ENCODE measurements at places on chromosomes 3 and 15. TPM values are rescaled to one million over a fixed set of nuclear protein-coding genes. Genes with fewer than 3 reads are reported as not detected.

GRCh38 chr3:14172496-14172895 is 5.9 kb downstream of the XPC start:
- DNase-seq = no peak

GRCh38 chr3:66428733-66429132 is 72.1 kb downstream of the LRIG1 start:
- DNase-seq = no peak

DNA sequence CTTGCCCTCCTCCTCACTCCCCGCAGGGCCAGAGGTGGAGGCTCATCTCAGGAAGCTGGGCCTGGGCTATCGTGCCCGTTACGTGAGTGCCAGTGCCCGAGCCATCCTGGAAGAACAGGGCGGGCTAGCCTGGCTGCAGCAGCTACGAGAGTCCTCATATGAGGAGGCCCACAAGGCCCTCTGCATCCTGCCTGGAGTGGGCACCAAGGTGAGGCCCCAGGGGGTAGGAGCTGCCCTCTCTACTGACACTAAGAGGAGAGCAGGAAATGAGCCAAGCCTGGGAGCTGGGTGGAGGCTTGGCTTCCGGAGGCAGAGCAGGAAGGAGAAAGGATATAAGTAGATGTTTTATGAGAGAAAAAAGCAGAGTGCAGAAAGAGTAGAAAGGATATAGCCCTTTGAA is 4.9 kb downstream of the OGG1 start:
- no peak for DNase-seq

DNA sequence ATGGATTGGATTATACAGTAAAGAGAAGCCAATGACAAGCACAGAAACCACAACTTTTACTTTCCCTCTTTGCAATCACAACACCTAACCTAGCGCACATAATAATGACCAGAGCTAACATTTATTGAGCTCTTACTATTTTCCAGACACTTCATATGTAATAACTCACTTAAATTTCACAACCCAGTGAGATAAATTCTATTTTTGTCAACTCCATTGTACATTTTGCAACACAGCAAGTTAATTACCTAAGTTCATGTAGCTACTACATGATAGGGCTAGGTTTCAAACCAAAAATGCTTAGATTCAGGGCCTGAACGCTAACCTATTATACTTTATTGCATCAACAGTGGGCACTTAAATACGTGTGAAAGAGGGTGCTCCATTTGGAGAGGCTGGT is 89.5 kb downstream of the GADL1 start:
- no peak for DNase-seq

DNA sequence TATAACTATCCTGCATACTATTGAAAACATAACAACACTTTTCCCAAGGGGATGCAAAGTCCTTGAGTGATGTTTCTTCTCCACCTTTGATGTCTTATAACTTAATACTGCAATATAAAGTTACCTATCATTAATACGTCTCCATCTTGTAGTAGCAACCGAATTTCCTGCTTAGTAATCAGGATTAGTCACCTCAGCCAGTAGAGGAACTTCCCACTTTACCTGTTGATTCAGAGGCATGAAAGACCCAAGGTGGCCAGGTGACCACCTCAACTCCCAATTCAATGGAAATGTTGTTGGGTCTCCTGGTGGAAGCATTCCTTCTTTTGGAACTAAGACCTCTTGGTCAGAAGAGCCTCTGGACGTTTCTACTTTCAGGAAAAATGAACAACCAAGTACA is 3.5 kb upstream of the TMCC1 start:
- no peak for DNase-seq

- no peak for DNase-seq
Measured at GRCh38 chr3:62875558-62876002, 364 bp upstream of the CADPS start.

- DNase-seq = no peak
Measured at GRCh38 chr15:100944244-100944895, 25.2 kb downstream of the LRRK1 start.

DNA sequence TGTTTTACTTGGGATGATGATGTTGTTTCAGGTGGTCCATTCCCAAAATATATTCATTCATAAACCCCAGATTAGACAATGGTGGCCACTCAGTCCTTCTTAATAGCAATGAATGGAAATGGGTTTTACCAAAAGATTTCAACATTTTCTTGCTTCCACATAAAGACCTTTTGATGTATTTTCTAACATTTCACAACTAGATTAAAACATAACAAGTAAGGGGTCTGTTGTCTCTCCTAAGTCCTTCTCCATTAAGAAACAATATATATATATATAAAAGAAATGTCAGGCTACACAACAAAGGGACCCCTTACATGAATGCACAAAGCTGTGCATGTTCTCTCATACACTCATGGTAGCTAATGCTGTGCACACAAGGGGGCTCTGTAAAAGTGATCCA is 176.4 kb downstream of the ANXA2 start:
- no peak for DNase-seq

DNA sequence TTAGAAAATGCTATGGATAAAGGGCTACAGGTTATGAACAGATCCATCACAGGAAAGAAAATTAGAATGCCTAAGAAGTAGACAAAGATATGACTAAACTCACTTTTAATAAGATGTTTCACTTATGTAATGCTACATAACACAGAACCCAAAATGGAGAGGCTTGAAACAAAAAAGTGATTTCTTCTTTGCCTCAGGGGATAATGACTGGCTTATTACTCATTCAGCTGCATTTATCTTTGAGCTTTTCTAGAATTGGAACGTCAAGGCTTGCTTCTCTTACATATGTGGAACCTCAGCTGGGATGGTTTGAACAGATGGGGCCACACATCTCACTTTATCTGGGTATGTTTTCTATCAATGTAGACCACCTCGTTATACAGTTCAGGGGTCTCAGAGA is 120.6 kb upstream of the EPHA3 start:
- DNase-seq = no peak

- no peak for DNase-seq
Measured at GRCh38 chr3:52225452-52226228, at the start of gene TLR9. Gene TLR9 (minus strand): TSS chr3:52225645. CDS start chr3:52225529, 116 bp downstream.

- DNase-seq = no peak
Measured at GRCh38 chr3:45777111-45777745, 19.1 kb downstream of the SLC6A20 start.

DNA sequence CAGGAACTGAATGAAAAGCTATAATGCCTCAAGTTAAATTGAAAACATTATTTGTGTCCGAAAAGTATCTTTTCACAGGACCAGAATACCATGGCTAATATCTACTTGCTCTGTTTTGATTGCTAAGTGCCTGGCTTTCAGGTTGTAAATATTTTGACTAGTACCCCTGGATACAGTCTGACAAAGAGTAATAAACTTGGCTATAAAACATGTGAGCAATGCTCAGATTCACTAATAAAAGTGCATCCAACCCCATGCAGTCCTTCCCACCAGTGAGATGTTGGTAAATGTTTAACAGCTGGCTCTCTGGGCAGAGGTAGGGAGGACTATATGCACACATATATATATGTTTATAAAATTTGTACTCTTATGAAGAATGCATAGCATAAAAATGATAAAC is 281.8 kb upstream of the TGFBR2 start:
- DNase-seq = no peak

DNA sequence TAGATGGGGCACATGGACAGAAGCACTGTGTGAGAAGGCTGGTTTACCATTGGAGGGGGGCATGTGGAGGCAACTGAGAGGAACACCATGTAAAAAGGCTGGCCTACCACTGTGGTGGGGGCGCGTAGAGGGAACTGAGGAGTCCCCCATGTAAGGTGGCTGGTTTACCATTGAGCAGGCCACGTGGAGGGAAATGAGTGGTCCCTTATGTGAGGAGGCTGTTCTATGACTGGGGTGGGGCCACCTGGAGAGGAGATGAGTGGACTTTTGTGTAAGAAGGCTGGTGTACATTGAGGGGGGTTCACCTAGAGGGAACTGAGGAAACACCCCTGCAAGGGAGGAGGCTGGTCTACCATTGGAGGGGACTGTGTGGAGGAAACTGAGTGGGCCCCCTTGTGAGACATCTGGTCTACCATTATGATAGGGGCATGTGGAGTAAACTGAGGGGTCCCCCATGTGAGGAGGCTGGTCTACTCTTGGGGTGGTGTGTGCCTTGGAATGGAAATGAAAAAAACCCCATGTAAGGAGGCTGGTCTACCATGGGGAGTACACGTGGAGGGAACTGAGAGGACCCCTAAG is 156.9 kb downstream of the FBLN2 start:
- DNase-seq = no peak

DNA sequence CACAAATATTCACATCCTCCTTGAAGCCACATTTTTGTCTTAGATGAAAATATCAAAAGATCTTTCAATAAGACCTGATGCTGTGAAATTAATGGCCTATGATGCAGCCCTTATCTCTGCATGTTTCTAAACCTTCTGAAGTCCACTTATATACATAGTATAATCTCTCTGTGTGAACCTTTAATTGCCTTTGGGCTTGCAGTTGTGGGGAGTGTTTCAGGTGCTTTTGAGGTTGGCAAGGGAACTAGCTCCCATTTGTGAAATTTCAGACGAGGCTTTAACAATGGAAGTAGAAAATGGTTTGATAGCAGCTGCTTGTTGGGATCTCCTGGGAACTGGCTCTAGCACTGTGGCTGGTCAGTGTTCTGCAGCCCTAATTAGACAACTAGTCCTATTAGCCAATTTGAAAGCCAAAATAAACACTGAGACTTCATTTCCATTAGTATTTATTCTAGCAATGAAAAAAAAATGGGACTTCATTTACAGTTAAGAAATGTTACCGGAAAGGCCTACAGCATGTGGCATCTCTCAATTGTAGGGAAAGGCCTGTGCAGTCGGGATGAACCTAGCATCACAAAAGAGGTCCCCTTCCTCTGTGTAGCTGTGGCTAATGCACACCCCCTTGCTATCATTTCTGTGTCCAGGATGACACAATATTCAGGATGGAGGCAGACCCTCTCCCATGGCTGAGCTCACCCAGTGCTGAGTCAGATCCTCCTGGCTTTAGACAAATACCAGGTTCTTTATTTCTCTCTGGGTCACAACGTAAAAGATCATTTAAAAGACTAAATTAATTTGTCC is 140.7 kb upstream of the TRIM42 start:
- DNase-seq = no peak

GRCh38 chr3:87090631-87091030 is 99.7 kb upstream of the VGLL3 start:
- no peak for DNase-seq

- DNase-seq = peak; percentile 2
Measured at GRCh38 chr15:31270767-31271166, 55.9 kb upstream of the KLF13 start.

GRCh38 chr15:92095693-92096092 is 242.2 kb downstream of the SLCO3A1 start:
- DNase-seq = peak; percentile 26

- no peak for DNase-seq
Measured at GRCh38 chr15:42549032-42549491, 424 bp downstream of the HAUS2 start.

DNA sequence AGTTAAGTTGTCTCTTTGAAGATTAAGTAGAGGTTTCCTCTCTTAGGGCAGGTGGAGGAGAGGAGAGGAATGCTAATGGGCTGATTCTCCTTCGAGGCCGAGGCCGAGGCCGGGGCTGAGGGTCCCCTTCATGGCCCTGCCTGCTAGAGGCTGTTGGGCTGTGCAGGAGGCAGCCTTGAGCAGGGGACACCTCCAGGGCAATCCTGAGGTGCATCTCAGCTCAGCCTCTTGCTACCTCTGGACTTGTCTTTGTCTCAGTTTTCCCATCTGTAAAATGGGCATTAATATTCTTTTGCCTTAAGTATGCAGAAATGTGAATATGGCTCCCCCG is 97.7 kb upstream of the PRR20G start:
- no peak for DNase-seq

GRCh38 chr3:38374221-38374620 is 27.6 kb downstream of the XYLB start:
- peak; percentile 63 for DNase-seq

DNA sequence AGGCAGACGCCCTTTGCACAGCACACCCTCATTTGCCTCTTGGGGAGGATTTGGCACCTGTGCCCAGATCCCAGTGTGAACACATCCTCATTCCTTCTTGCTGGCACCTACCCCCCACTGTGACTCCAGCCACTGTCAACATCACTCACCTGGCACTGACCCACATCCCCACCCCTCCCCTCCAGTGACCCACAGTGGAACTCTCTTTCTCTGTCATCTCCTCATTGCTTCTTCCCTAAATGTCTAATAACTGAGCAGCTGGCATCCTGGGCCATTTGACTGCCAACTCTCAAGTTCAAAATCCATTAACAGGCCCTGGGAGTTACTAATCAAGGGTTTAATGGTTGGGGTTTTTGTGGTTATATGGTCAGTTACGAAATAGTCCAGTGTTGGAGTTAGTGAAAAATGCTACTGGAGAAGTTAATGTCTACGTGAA is 14.4 kb downstream of the SNAPC5 start:
- DNase-seq = no peak

DNA sequence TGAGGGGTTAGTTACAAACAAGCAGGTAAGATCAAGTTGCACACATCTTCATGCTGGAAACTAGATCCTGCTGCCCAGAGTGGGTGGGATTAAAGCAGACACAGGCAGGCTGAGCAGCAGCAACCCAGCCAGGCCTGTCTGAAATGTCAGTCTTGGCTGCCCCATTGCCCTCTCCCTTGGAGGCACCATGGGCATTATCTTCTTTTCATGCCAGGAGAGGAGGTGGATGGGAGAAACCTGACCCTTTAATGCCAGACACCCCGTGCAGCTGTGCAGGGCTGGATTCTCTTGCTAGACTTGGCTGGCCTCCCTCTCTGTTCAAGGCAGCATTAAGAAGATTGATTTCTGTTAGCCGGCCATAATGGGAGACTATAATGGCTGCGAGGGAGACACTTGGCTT is 23.0 kb upstream of the EPHB1 start:
- no peak for DNase-seq

GRCh38 chr3:125148836-125149235 is 63.7 kb downstream of the SLC12A8 start:
- DNase-seq = no peak

The WNT5A gene
- total RNA-seq = not detected

The ADAM10 gene
- total RNA-seq = 140 TPM

The KIF7 gene
- total RNA-seq = 0.67 TPM

The STT3B gene
- total RNA-seq = 143 TPM

The GOLGA8B gene
- 130 TPM for total RNA-seq

The ABI3BP gene
- not detected for total RNA-seq

The WDR49 gene
- 0.40 TPM for total RNA-seq

The GOLGA8T gene
- not detected for total RNA-seq
